ENCODE measurements at places on chromosomes 16 and 17.
A peak's percentile ranks its signal among the peaks of the same experiment; 100 is the strongest.

DNA sequence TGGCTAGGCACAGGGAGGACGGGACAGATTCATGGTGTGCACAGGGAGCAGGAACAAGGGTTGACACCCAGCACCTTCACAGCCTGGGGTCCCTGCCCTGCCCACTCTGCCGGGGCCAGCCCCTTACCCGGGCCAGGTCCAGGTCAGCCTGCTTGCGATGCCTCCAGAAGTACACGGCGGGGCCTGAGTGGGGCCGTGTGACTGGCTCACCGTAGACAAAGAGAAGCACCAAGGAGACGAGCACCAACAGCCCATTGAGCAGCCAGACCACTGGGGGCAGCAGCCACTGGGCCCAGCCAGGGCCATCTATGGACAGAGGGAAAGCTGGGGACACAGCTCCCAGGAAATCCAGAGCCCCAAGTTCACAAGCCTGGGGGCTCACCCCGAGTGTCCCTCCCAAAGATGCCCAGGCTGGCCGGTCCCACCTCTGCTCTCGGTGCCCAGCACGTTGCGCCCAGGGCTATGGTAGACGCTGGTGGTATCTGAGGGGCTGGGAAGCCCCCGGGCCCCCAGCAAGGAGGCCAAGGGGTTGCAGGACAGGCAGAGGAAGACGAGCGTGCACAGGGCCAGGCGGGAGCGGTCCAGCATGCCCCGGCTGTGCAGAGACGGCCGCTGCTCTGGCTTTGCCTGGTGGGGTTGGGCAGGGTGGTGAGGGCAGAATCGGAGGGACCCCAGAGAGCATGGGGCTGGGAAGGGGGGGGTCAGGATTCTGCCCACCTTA, 19.8 kb downstream of the SREBF1 start:
- DNase-seq = no peak

- DNase-seq = peak; percentile 57
These were observed 26.1 kb downstream of the HDAC5 start for GRCh38 chr17:44097110-44097958.

- DNase-seq = no peak
These were observed 4.2 kb downstream of the PITPNA start for GRCh38 chr17:1558401-1558800.

DNA sequence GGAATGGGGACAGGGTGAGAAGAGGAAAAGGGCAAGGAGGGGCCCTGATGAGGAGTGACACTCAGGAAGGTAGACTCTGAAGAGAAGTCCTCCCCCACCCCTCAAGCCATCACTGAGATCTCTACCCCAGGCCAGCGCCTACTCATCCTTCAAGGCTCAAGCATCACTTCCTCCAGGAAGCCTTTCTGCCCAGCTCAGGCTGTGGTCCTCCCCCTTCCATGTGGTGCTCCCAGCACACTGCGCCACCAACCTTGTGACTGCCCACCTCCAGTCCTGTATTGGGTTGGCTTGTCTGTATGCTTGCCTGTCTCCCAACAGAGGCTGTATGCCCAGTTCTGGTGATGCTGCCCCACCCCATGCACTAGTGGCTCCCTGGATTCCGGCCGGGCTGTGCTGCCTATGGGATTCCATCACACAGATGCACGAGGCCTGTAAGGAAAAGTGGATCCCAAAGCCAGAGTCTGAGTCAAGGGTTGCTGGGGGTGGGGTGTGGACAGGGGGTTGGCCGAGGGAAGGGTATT, 19.8 kb upstream of the ZFP90 start:
- DNase-seq = no peak

DNA sequence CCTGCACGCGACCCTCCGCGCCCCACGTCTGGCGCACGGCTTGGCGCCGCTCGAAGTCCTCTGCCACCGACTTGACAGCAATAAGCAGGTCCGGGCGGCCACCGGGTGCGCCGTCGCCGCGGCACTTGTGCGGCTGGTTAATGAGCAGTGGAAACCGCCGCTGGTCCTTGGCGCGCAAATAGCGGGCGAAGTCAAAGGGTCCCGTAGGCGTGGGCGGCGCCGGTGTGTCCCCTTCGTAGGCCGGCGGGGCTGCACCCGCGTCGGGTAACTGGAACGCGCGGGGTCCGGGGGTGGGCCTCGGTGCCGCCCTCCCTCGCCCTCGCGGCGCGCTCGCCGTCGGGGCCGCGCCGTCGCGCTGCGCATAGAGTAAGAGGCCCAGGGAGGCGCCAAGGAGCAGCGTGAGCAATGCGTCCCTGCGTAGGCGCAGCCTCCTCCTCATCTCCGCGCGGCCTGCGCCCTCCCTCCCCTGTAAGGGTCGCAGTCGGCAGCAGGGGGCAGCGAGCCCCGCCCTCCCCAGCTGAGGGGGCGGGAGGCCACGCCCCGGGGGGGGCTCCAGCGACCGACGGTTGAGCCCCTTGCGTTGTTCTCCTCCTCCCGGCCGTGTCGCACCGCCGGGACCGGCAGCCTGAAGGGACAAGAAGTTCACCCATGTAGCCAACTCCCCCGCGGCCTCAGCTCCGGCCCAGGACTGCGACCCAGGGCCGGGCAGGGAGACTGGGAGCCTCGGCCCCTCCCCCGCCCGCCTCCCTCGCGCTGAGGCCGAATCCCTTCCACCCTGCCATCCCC, 558 bp downstream of the B3GNT9 start:
- DNase-seq = no peak

GRCh38 chr17:71432378-71433315, 688.2 kb upstream of the SOX9 start:
- DNase-seq = no peak

DNA sequence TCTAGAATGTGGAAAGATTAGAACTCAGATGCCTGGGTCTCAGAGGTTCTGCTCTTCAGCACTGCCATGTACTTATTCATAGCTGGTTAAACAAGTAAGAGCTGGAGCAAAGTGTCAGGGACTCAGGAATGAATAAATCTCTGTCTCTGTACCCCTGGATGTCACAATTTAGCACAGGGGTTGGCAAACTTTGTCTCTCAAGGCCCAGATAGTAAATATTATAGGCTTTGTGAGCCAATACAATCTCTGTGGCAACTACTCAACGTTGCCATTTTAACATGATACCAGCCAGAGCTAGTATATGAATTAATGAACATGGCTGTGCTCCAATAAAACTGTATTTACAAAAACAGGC, 220.3 kb upstream of the MON1B start:
- DNase-seq = no peak

DNA sequence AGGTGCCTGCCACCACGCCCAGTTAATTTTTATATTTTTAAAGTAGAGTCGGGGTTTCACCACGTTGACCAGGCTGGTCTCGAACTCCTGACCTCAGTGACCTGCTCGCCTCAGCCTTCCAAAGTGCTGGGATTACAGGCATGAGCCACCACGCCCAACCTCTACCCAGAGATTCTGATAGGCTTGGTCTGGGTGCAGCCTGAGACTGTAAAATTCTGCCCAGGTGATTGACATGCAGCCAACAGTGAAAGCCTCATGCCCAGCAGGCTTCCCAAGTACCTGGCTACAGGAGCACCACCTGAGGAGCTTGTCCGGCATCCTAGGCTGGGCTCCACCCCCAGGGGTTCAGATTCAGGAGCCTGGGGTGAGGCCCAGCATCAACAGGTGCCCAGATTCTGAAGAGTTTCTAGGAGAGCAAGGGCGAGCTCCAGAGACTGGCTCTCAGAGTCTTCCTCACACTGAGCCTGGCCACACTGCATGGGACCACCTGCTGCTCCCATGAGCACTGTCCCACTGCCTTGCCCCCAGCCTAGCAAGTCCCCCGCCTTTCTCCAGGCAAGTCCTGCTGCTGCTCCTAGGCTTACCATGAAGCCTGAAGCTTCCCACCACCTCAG, 16.6 kb downstream of the ZNF385C start:
- no peak for DNase-seq

GRCh38 chr17:47980541-47980940, 9.6 kb downstream of the CDK5RAP3 start:
- no peak for DNase-seq

GRCh38 chr16:74793571-74793970, 19.0 kb upstream of the FA2H start:
- no peak for DNase-seq

- DNase-seq = no peak
These were observed 51.3 kb downstream of the NEUROD2 start for GRCh38 chr17:39556423-39556822.

DNA sequence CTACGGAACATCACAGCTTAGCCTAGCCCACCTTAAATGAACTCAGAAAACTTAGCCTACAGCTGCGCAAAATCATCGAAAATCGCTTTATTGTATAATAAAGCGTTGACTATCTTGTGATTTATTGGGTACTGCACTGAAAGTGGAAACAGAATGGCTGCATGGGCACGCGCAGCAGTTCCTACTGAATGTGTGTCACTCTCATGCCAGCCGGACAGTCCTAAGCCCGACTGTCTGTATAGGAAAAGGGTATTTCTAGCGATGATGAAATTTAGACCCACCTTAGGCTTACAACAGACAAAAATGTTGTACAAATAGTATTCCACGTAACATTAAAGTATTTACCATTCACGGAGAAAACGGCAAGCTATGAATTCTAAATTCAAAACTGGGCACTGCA, 9.3 kb downstream of the FBXO31 start:
- DNase-seq = no peak

DNA sequence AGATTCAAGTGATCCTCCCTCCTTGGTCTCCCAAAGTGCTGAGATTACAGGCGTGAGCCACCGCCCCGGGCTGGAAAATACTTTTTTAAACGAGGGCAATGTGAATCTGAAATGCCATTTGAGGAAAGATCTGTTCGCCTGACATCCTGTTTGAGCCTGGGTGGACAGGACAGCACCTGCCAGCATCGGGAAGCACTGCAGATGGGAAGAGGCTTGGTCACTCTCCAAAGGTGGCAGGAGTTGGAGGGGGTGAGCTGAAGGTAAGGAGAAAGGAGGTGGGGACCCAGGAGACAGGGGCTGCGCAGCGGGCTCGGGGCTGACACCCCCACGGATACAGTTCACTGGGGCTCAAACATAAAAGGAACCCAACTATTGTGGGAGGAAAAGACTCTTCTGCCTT, 3.9 kb upstream of the BIRC5 start:
- no peak for DNase-seq

- DNase-seq = peak; percentile 49
These were observed 69.3 kb downstream of the FTO start for GRCh38 chr16:53773150-53773846.

DNA sequence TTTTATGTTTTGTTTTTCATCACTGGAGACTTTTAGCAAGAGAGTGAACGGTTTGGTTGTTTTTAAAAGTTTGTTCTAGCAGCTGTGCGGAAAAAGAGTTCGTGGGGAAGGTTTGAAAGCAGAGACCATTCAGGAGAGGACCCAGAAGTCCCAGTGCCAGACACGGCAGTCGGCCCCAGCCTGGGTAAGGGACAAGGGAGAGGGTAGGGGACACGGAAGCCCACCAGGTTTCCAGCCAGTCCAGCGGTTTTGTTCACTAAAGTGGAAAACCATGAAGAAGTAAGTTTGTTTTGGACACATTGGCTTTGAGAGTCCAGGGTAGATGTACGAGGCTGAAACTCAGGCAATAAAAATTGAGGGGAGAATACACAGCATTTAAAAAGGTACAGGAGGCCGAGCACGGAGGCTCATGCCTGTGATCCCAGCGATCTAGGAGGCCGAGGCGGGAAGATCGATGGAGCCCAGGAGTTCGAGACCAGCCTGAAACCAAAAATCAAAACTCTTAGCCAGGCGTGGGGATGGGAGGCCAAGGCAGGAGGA, 56.8 kb upstream of the RPH3AL start:
- DNase-seq = no peak

DNA sequence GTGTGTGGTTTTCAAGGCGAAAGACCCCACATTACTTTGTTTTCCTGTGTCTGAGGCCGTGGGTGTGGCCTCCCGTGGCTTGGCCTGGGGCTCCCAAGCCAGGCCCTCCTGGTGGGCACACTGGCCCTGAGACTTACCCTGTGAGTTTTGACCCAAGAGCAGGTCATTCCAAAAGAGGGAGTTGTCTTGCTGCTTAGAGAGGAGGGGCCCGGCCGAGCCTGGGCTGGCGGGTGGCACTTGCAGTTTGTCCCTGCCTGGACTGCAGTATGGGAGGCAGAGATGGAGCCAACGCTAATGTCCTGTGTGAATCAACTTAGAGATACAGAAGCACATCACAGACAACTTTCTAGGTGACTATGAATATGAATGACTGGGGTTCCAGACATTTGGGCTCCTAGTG, 22.7 kb downstream of the PLEKHG4 start:
- DNase-seq = no peak

GRCh38 chr16:76195056-76195455, 82.1 kb upstream of the CNTNAP4 start:
- no peak for DNase-seq

GRCh38 chr17:31283841-31284240, 13.2 kb downstream of the OMG start:
- DNase-seq = no peak

GRCh38 chr16:30124985-30125379, 2.0 kb upstream of the MAPK3 start:
- no peak for DNase-seq

DNA sequence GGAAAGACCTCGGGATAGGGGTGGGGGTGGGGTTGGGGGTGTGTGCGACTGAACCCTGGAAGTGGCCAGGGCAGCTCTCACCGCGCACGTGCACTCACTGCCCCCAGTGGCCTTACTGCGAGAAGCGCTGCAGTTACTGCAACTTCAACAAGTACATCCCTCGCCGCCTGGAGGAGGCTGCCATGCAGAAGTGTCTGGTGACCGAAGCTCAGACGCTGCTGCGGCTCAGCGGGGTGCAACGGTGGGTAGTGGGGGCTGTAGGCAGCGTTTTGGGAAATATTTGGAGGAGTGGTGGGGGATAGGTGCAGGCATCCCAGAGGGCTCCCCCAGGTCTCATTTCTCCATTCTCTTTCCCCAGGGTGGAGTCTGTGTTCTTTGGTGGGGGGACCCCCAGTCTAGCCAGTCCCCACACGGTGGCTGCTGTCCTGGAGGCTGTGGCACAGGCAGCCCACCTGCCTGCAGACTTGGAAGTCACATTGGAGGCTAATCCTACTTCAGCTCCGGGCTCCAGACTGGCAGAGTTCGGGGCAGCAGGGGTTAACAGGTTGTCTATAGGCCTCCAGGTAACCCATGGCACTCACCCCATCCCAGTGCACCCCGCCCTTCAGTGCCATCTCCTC, 972 bp downstream of the RSAD1 start:
- peak; percentile 47 for DNase-seq
